Activated T-cell treated with anti-CD3 and anti-CD28 coated beads for 48 hours (primary cell): ENCODE measurements at places on chromosomes 5 and 9.

GRCh38 chr5:18334949-18335348 is 700.7 kb downstream of the TAF11L14 start:
- DNase-seq: no peak

DNA sequence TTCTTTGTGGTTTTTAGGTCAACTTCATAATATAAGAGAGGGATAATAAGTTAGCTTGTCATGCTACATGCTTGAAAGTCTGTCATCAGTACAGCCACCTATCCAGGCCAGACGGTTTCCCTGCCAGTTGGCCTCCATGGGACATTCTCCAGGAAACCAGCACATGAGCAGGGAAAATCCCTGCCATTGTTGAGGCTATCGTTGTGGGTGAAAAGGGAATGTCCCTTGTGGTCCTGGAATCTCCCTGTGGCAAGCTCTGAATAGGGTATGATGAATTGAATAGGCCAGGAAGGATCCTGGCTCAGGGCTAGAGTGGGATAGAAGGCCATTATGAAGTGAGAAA is 12.3 kb downstream of the F2RL1 start:
- no peak for DNase-seq

DNA sequence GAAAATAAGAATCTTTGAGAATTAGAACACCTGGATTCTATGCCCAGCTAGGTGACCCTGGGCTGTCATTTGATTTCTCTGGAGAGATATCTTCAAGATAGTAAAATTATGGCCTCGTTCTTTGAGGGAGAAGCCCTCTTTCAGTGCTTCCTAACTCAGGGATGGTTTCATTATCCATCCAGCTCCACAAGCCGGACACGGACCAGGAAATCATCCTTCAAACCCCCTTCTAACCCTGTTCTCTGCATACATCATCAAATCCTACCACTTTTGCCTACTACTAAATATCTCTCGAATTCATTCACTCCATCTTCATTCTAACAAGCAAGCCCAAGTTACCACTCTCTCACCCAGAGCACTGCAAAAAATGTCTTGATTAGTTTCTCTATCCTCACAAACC is 57.2 kb downstream of the MAPKAP1 start:
- no peak for DNase-seq

DNA sequence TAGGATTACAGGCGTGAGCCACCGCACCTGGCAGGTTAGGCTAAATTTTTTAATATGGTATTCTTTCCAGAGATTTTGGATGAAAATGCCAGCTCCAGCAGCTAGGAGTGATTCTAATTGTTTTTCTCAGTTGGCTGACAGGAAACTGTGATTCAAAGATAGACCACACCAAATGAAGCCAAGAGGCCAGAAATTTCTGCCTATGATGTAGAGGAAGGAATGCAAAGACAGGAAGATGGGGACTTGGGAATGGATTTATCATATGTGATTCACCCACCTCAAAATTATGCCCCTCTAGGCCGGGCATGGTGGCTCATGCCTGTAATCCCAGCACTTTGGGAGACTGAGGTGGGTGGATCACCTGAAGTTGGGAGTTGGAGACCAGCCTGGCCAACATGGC is 53.3 kb downstream of the UGCG start:
- DNase-seq: no peak

DNA sequence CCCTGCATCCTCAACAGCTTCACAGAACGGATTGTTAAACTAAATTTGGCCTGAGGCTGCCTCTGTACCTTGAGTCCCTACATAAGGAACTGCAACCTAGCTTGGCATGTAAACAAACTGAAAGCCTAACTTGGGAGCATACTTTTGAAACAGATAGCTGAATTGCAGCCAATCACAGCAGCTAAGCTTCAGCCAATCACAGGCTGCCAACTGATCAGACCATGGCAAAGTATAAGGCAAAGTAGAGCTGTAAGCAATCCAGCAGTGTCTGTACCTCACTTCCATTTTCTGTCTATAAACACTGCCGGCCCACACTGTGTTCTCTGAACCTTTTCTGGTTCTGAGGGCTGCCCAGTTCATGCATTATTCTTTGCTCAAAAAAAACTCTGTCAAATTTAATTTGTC is 8.9 kb upstream of the ZNF483 start:
- DNase-seq: no peak

DNA sequence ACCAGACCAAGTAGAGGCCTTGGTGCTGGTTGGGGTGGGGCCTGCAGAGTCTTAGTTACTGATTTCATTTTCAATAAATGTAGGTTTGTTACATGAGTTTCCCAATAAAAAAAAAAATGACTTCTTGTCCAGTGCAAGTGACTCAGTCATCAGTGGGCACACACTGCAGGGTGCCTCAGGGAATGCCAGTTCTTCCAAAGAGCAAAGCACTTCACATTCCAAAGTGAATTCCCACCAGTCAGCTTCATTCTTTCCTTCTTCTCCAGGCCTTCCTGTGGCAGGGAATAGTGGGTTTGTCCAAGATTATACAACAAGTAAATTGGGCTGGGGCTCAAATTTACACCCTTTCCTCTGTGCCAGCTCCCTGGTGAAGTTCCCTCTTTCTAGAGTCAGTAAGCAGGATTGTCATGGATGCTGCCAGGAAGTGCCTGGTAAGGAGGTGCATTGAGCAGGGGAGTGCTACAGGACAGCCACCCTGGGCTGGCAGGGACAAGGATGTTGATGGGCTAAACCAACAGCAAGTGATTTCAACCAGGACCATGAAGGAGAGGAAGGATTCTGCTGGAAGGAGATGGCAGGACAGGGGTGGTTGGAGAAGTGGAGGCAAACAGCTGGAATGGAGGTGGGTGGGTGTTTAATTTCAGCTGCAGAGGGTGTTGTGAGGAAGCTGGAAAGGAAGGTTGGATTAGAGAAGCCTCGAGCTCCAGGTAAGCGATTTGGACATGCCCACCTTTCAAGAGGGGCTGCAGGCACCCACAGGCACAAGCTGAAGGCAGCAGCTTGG is 3.7 kb upstream of the B4GALT7 start:
- no peak for DNase-seq
